ENCODE measurements at places on chromosomes 12 and 14. TPM values are rescaled to one million over a fixed set of nuclear protein-coding genes. Genes with fewer than 3 reads are reported as not detected.

GRCh38 chr14:50334211-50334610 is 22.1 kb downstream of the DMAC2L start:
- no peak for DNase-seq
- no peak overlapping the region for H3K4me3 ChIP-seq
- H3K4me1 ChIP-seq: peaks cover 6% of the 10 kb centered on the region
- no peaks in the 10 kb centered on the region for H3K27me3 ChIP-seq
- peaks cover 6% of the 10 kb centered on the region for H3K36me3 ChIP-seq
- H3K27ac ChIP-seq: no peak overlapping the region

Gene PRH2
- total RNA-seq: 1.2 TPM

GRCh38 chr14:65075628-65076325 is 26.5 kb downstream of the MAX start:
- H3K4me1 ChIP-seq: peaks cover 3% of the 10 kb centered on the region
- DNase-seq: no peak
- H3K27ac ChIP-seq: no peak overlapping the region
- H3K36me3 ChIP-seq: peaks cover 55% of the 10 kb centered on the region

- no peak overlapping the region for H3K4me3 ChIP-seq
- H3K4me1 ChIP-seq: no peaks in the 10 kb centered on the region
- DNase-seq: no peak
- no peak overlapping the region for H3K27ac ChIP-seq
Observed at GRCh38 chr14:82778601-82779000, 1244.9 kb upstream of the SEL1L start.

DNA sequence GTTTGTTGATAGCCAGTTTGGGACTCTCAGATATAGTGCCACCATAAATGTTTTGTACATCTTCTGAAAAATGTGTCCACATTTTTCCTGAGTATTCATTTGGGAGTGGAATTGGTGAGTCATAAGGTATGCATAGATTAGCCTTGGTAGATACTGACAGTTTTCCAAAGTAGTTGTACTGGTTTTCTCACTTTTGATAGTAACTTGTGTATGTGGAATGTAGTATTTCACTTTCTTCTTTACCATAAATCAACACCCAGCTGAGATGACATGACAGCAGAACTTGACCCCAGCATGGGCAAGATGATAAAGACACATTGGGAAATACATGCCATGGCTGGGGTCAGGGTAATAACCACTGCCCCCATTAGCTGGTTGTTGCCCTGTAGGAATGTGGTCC is 5.4 kb downstream of the FBXW8 start:
- peaks cover 12% of the 10 kb centered on the region for H3K36me3 ChIP-seq
- no peaks in the 10 kb centered on the region for H3K27me3 ChIP-seq
- H3K27ac ChIP-seq: no peak overlapping the region
- H3K4me1 ChIP-seq: peaks cover 17% of the 10 kb centered on the region
- H3K4me3 ChIP-seq: no peak overlapping the region
- no peak for DNase-seq
